H1 (cell line): ENCODE measurements at places on chromosomes 5 and 9. TPM values are rescaled to one million over a fixed set of nuclear protein-coding genes. Genes with fewer than 3 reads are reported as not detected.

The N4BP3 gene
- polyA plus RNA-seq, result 13.1 and 23.4 TPM in 2 replicates

The HMCN2 gene
- polyA plus RNA-seq, result 5.0 and 8.3 TPM in 2 replicates

The AHRR gene
- polyA plus RNA-seq, result 0.41 and 0.97 TPM in 2 replicates

The CCNO gene
- polyA plus RNA-seq, result 0.14 and 0.33 TPM in 2 replicates

The PIP5KL1 gene
- 15.4 and 27.4 TPM in 2 replicates for polyA plus RNA-seq

The HTR4 gene
- not detected in 2 replicates for polyA plus RNA-seq

The EMB gene
- 13.6 and 29.3 TPM in 2 replicates for polyA plus RNA-seq

The GCNT1 gene
- 16.5 and 16.6 TPM in 2 replicates for polyA plus RNA-seq
